T-helper 1 cell (primary cell): ENCODE measurements at places on chromosomes 1 and 21.

DNA sequence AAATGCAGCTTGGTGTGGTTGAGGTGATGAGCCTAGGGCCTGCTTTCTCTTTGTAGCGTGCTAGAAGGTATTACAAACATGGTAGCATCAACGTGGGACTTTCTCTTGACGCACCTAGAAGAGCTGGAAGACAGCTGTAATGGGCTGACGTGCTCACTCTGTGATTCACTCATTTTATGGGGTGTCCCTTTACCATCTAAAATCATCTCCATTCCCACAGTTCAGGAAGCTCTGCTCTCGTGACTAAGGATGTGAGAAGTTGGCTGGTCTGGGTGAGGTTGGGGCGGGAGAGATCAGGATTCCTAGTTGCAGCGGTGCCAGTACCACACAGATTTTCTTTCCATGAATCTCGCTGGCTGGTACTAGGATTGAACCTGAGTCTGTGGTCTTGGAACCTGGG, 4.2 kb downstream of the HTR6 start:
- DNase-seq: no peak

- DNase-seq: no peak
These were observed 859 bp upstream of the ANGPTL1 start for GRCh38 chr1:178871551-178872320.

- DNase-seq: no peak
These were observed 642 bp upstream of the CREG1 start for GRCh38 chr1:167554028-167554779.

DNA sequence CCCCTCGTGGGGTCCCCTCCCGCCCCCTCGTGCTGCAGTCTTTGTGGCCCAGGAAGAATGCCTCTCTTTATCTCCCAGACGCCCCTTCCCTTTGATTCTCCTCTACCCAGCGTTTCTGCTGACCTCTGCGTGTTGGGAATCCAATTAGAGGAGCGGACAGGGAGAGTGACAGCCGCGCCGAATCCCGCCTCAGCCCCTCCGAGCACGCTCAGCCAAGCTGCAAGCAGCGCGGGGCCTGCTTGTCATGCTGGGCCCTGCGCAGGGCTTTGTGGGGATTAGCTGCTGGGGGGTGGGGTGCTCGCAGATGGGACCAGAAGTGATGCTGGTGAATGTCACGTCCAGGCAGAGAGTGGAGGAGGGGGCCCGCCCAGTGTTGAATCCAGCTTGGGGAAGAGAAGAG, 91.1 kb downstream of the EPHB2 start:
- DNase-seq: no peak

GRCh38 chr1:97841338-97841737, 79.5 kb downstream of the DPYD start:
- no peak for DNase-seq

DNA sequence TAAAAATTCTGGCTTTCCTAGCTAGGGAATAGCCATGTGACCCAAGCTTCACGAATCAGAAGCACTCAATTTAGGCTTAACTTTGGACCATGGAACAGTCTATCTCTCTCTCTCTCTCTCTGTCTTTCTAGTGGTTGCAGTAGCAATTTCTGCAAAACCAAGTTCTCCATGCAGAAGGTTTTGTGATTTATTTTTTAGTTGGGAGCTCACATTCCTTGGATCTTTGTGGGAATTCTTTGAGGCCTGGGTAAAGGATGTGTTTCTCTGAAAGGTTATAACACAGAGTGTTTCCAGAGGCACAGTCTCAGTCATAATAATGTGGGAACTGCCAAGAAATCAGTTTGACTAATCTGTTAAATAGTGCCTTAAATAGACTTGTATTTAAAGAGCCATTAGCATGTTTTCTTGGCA, 112.3 kb upstream of the COL11A1 start:
- DNase-seq: no peak

DNA sequence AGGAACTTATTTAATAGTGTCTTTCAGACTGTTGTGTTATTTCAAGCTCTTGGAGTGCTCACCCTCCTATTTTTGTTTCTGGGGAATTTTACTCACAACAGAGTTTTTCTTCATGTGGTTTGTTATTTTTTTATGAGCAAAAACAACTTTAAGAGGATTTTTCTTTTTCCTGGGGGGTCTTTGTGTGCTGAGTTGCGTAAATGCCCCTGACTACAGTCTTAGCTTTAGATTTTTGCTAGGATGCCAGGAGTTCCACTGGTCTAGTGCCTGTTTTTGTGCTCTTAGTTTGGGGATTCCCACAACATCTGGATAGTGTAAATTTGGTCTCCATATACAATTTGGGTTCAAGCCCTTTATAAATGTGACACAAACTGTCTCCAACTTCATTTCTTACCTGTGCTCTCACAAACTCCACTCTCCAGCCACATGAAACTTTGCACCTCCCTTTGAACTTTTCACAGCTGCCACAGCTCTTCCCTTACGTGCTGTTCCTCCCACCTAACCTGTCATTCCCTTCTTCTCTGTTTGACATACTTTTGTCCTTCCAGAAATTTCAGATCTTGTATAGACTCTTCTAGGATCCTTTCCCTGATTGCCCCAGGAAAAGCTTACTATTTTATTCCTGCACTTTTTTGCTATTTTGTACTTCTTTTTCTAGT, 180.2 kb downstream of the CRB1 start:
- DNase-seq: no peak
